ENCODE measurements at places on chromosomes 6 and 20.

- no peak for DNase-seq
Observed at GRCh38 chr6:41781366-41781730, 766 bp downstream of the PRICKLE4 start.

- no peak for DNase-seq
Observed at GRCh38 chr6:5878792-5879191, 127.9 kb downstream of the NRN1 start.

- no peak for DNase-seq
Observed at GRCh38 chr6:3966426-3966825, 112.5 kb downstream of the FAM217A start.

GRCh38 chr20:59518881-59519706 lies 85.2 kb upstream of the PHACTR3 start:
- DNase-seq: no peak

DNA sequence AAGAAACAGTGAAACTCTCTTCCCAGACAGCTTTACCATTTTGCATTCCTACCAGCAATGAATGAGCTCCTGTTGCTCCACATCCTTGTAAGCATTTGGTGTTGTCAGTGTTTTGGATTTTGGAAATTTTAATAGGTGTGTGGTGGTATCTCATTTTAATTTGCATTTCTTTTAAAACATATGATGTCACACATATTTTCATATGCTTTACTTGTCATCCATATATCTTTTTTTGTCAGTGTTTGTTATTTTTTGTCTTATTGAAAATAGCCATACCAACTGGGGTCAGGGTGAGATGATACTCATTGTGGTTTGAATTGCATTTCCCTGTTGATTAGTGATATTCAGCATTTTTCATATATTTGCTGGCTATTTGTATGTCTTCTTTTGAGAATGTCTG lies 119.5 kb upstream of the FOXA2 start:
- DNase-seq: no peak

GRCh38 chr6:168270274-168271172 lies 49.1 kb downstream of the DACT2 start:
- DNase-seq: no peak

DNA sequence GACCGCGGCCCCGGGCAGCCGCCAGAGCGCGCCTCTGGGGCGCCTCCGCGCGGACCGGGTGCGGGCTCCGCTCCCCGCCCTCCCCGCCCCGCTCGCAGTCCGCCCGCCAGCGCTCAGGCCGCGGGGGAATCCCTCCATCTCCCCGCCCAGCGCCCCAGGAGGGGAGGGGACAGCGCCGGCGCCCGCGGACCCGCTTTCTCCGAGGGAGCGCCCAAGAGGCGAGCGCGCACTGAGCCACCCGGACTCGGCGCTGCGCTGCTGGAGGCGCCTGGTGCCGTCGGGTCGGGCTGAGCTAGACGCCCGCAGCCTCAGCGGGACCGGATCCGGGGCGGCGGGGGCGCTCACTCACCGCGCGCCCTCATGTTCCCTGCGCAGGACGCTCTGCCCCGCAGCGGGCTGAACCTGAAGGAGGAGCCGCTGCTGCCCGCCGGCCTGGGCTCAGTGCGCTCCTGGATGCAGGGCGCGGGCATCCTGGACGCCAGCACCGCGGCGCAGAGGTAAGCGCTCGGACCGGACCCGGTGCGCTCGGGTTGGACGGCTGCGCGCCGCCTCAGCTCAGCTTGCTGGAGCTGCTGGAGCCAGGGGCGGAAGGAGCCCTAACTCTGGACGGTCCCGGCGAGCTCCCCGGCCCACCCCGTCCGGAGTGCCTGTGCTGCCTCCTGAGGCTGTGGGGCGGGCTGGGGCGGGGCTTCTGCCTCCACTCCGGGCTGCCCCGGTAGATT lies 867 bp downstream of the EBF4 start:
- DNase-seq: no peak

DNA sequence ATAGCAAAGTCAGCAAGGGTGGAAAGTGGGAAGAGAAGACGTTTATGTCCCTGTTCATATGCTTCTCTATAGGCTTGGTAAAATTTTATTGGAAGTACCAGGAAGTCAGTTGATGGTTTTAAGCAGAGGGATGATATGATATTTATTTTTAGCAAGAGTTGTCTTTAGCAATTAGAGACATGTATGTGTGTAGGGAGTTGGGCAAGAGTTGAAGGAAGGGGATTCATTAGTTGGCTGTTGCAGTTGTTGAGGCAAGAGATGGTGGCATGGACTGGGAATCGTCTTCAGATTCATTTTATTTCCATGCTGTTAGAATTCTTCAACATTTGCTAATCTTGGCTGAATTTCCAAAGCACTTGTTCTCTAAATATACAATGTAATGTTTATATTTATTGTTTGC lies 85.6 kb downstream of the QKI start:
- DNase-seq: no peak

DNA sequence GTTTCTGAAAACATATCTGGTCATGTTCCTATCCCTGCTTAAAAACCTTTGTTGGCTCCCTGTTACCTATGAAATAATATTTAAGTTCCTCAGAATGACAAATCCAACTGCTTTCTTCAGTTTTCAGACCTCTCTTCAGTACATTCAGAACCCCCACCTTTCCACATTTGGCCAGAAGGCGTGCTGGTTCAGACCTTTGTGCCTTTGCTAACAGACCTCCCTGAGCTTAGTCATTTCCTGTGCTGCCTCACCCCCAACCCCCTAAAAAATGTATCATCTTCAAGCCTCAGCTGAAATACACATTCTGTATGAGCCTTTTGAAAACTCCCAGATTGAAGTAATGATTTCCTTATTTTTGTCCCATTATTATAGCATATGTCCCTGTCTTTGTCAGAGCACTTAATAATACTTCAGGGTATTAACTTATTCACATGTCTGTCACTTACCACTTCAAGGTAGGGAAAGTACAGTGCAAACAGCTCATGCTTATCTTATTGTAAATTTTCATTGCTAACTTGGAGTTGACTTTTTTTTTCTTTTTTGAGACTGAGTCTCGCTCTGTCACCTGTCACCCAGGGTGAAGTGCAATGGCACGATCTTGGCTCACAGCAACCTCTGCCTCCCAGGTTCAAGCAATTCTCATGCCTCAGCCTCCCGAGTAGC lies 19.7 kb downstream of the FAM217A start:
- DNase-seq: peak; percentile 31

DNA sequence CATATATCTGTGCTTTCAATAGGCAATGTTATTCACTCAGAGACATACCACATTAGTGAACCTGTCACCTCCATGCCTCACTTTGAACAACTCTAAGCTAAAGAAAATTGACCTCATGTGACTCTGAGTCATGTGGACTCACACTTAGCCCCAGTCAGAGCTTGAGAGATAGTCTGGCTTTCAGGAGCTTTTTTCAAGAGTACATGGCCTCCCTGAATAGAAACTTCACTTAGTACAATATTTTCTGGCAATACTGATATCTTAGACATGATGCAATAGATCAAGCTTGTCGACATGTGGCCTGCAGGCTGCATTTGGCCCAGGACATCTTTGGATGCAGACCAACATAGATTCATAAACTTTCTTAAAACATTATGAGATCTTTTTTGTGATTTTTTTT lies 8.5 kb downstream of the SPTLC3 start:
- DNase-seq: no peak

DNA sequence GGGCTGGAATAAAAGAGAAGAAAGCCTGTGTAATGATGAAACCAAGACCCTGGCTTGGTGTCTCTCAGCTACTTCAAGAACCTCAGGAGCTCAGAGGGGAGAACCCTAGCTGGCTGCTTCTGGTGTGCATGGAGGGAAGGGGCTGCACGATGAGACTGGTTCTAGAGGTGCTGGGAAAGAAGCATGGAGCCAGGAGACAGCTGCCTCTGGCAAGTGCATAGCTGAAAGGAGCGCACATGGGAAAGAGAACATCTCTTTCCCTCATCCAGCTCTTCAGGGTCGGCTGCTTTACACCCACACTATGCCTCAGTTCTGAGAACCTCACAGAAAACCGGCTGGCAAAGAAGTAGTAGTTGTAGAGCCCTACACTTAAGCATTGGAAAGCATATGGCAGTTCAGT lies 139.5 kb downstream of the QKI start:
- DNase-seq: no peak

DNA sequence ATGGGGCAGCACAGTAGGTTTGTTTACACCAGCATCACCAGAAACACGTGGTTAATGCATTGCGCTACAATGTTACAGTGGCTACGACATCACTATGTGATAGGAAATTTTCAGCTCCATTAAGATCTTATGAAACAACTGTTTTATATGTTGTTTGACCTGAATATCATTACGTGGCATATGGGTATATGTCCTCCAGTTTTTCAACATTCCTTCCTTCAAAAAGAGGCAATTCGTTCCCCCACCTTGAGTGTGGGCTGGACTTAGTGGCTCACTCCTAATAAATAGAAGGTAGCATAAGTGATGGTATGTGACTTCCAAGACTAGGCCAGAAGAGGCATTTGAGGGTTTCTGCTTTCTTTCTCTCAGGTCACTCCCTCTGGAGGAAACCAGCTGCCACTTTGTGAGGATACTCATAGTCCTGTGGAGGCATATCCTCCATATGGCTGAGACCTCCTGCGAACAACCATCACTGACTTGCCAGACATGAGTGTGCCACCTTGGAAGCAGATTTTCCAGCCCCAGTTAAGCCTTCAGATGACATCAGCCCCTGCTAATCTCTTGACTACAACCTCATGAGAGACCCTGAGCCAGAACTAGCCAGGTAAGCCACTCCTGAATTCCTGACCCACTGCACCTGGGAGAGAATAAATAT lies 2.3 kb upstream of the TRAM2 start:
- no peak for DNase-seq

DNA sequence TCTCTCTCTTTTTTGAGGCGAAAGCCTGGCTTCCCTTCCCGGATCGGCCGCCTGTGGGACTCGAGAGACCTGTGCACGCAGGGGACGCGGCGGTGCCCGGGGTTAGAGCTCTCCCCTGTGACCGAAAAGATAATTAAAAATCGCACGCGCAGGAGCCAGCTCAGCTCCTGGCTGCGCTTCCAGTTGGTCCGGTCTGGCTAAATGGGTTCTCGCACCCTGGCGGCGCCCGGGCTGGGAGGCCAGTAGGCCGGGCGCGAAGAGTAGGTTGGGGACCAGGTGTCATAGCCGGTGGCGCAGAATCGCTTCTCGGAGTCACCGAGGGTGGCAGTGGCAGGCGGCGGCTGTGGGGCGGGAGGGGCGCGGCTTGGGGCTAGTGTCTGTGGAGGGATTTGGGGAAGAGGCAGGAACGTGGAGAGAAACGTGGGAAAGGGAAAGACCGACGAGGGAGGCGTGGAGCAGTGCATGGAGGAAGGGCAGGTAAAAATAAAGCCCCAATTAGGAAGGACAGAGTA lies 41.9 kb upstream of the SUPT3H start:
- DNase-seq: no peak

GRCh38 chr6:5529015-5529414 lies 267.7 kb downstream of the FARS2 start:
- no peak for DNase-seq

GRCh38 chr6:134315974-134316441 lies 1.9 kb downstream of the SGK1 start:
- no peak for DNase-seq

GRCh38 chr6:12957321-12958051 lies 240.9 kb downstream of the PHACTR1 start:
- peak; percentile 36 for DNase-seq

- no peak for DNase-seq
Observed at GRCh38 chr6:1481286-1481685, 91.9 kb downstream of the FOXF2 start.

DNA sequence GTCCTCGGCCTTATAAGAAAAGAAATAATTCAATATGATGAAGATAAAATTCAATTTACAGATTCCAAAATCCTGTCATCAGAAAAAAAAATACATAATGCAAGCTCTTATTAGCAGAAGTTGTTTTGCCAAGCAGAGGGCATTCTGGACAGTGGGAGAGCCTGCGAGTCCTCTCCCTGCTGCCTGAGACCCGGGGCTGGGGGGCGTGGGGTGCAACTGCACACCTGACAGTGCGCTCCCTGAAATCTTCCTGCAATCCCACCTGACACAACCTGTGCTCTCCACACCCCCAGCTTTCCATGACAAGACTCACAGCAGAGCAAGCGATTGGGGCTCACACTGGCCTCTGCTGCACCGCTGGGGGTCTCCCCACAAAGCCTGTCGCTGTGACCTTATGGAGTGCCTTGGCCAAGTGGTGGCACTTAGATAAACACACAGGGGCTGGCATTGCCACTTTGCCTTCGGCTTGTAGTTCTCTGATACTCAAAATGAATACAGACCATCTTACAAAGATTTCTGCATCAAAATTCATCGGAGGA lies 130.3 kb upstream of the PDE10A start:
- DNase-seq: no peak

DNA sequence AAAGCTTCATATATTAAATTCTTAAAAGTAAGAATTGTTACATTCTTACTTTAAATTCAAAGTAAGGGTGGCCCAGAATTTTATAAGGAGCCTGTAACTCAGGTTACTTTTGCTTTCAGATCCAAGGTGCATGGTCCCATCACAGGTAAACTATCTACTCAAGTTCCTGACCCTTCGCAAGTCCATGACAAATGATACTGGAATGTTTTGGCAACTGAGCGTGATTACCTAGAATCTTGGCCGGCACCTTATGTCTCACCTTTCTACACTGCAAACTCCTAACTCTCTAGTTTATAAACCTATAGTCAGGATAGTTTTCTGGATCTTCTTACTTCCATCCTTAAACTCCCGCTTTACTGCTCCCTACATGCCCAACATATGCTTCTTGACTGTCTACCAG lies 67.9 kb upstream of the HMGN3 start:
- no peak for DNase-seq

DNA sequence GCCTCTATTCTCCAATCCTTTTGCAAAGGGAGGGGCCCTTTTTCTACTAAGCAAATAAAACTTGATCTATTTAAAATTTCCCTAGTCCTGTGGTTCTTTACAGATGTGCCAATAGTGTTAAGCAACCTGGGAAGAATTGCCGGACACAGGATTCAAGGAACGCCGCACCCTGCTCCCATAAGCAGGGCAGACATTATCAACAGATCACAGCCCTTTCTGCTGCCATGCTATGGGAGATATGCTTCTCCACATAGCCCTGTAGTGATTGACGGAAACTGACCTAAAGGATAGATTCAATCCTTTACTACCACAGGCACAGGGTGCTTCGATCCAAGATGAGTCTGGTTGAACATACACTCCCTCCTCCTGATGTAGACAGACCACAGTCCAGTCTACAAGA lies 118.4 kb upstream of the TRAF3IP2 start:
- DNase-seq: no peak

GRCh38 chr6:103405321-103405720 lies 1454.4 kb downstream of the HACE1 start:
- no peak for DNase-seq

DNA sequence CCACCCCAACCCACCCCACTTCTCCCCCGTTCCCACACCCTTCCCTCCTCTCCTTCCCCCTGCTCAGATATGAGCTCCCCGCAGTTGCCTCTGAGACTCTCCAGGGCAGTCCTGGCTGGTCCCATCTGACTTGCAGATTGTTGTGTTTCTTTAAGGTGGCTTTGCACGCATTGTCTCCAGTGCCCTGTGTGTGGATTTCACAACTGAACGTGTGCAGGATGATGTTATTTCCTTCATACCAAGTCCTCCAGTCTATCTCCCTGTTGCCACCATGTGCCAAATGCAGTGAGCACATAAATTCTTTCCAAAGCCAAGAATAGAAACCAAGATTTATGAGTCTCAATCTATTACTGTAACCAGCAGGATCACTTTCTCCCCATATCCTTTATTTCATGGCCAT lies 79.1 kb downstream of the TMEM242 start:
- DNase-seq: no peak

- DNase-seq: peak; percentile 23
Observed at GRCh38 chr6:52839124-52840055, 1.2 kb downstream of the GSTA5 start.

- no peak for DNase-seq
Observed at GRCh38 chr6:56902641-56903464, 52.1 kb upstream of the BEND6 start.

GRCh38 chr6:160360955-160361354 lies 12.8 kb downstream of the SLC22A3 start:
- DNase-seq: no peak
